ENCODE measurements at places on chromosomes 11 and 22. TPM values are rescaled to one million over a fixed set of nuclear protein-coding genes. Genes with fewer than 3 reads are reported as not detected.
A peak's percentile ranks its signal among the peaks of the same experiment; 100 is the strongest.

DNA sequence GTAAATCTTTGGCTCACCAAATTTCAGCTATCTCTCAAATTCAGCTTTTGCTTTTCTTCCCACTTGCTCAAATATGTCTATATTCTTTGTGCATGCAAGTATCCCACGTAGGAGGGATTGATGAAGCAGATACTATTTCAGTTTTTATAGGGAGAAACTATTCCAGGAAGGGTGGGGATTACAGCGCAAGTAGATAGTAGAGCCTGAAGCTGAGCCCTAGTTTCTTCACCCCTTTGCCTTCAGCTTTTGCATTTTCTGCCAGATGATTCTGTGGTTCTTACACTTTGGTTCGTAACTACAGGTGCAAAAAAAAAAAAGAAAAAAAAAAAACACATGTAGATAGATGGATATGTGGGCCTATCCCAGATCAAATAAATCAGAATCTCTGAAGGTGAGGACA lies 3.1 kb upstream of the ACP2 start:
- no peak for DNase-seq

DNA sequence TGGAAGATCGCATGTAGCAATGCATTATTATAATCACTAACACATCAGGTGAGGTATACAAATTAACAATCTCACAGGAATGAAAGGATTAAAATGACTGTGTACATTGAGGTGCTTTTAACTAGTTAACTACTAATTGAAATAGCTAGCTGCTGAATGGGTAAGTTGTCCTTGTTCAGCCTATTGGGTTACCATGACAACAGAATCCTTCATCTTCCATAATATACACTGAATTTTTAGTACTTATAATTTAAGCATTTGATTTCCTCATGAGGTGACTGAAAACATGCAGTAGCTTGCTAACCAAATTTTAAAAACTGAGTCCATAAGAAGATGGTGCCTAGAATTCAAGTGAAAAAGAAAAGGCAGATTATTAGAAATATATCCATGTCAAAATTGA lies 347.9 kb downstream of the FAT3 start:
- DNase-seq = no peak

GRCh38 chr11:18171377-18172000 lies 1.1 kb upstream of the MRGPRX4 start:
- DNase-seq = no peak

DNA sequence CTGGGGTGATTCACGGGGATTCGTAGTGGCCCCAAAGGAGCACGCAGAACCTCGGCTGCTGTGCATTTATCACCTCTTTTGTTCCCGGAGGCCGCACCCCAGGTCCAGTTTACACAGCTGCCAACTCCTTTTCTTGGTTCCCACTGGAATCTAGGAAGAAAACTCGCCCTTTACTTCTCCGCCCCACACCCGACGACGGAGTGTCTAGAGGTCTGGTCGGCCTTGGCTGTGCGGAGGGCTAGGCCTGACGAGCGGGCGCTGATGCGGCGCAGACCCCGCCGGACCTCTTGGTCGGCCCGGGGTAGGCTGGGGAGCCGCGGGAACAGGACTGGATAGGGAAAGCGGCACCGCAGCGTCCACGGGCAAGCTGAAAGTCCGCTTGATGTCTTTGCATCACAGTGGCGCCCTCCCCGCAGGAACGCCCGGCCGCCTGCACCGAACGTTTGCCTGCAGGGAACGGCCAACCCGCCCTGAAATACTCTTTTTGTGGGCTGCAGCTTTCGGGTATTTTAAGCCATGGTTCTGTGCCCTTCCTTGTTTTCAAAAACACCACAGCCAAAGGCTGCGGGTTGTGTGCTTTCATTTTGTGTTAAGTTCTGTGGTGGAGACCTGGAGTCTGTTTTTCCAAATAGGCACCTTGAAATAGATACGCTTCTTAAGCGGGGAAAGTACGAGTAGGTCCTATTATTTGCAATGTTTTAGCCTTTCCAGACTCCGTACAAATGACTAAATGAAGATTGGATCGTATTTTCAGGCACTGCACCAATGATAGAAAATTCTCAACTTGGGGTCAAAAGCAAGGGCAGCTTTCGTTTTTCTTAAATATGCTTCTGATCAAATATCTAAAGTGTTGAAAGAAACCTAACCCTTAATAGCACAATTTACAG lies 829 bp upstream of the ZBED5 start:
- peak; percentile 53 for DNase-seq

ZNF74 gene
- total RNA-seq = 14.1 TPM

TSSK2 gene
- not detected for total RNA-seq

GRCh38 chr22:38327805-38328204 lies 10.6 kb upstream of the CSNK1E start:
- no peak for DNase-seq

GRCh38 chr11:111841370-111842053 lies 29.9 kb downstream of the ALG9 start:
- DNase-seq = peak; percentile 93

- DNase-seq = peak; percentile 49
These were observed 67.3 kb upstream of the BARX2 start for GRCh38 chr11:129308241-129308865.

GRCh38 chr11:1719781-1720180 lies 22.8 kb downstream of the KRTAP5-6 start:
- no peak for DNase-seq

CD248 gene
- 34.7 TPM for total RNA-seq

GRCh38 chr11:18775492-18776292 lies 15.9 kb downstream of the PTPN5 start:
- peak; percentile 67 for DNase-seq

GRCh38 chr11:12159351-12160099 lies 49.1 kb downstream of the MICAL2 start:
- no peak for DNase-seq

GRCh38 chr11:46718155-46719019 lies 626 bp upstream of the F2 start:
- DNase-seq = peak; percentile 36

- peak; percentile 53 for DNase-seq
These were observed 15.8 kb downstream of the TMEM258 start for GRCh38 chr11:61776561-61777075.

GRCh38 chr11:16611401-16611921 lies 127.0 kb upstream of the C11orf58 start:
- DNase-seq = no peak

DNA sequence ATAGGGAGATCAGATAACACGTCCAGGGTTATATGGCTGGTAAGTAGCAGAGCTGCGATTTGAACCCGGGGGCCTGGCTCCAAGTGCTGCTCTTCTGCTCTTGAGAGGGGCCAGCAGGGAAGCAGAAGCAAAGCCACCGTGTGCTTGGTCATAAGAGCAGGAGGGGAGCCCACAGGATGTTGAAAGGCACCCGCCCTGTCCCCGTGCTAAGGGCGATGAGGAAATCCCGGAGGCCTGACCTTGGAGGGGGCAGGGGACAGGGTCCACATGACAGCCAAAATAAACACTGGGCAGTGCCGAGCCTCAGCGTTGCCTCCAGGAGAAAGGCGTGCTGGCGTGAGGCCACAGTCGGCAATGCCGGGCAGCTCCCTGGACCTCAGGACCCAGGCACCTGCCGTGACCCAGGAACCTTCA lies 28.8 kb downstream of the TOM1 start:
- peak; percentile 54 for DNase-seq

TUBA8 gene
- 2.1 TPM for total RNA-seq

GRCh38 chr11:113475160-113475761 lies at the start of gene DRD2:
TSS of gene DRD2 (minus strand) at chr11:113475398. CDS start at chr11:113424651, 50,747 bp downstream.
- DNase-seq = no peak

Data from mucosa of gallbladder (tissue), 1 donor.